Psoas muscle (tissue), 8 donors: ENCODE measurements at places on chromosomes 5 and 9. TPM values are rescaled to one million over a fixed set of nuclear protein-coding genes. Genes with fewer than 3 reads are reported as not detected.

PTGS1 gene
- polyA plus RNA-seq: 5.6 TPM

DNA sequence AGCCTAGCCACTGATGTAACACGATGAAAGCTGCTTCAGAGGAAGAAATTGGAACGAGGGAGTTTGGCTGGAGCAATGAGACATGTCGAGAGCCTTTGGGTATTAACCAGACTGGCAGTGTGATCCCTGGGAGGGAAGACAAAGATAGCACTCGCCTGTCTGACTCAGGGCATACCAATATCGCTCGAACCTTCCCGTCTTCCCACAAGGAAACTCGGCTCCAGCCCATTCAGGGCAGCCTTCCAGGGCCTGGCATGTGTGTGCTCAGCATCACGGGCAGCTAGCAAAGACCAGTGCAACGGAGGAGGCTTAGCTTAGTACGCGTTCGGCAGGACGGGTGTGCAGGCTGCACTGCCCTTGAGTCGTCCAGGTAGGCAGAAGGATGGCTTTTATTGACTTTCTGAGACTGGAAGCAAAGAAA, 356.9 kb upstream of the WWC1 start:
- DNase-seq: no peak

GRCh38 chr5:73337586-73338255, 110.9 kb downstream of the FOXD1 start:
- DNase-seq: no peak

GRCh38 chr5:173303878-173304590, 24.2 kb downstream of the STC2 start:
- DNase-seq: no peak

PCDHGA5 gene
- polyA plus RNA-seq: 0.38 TPM

DNA sequence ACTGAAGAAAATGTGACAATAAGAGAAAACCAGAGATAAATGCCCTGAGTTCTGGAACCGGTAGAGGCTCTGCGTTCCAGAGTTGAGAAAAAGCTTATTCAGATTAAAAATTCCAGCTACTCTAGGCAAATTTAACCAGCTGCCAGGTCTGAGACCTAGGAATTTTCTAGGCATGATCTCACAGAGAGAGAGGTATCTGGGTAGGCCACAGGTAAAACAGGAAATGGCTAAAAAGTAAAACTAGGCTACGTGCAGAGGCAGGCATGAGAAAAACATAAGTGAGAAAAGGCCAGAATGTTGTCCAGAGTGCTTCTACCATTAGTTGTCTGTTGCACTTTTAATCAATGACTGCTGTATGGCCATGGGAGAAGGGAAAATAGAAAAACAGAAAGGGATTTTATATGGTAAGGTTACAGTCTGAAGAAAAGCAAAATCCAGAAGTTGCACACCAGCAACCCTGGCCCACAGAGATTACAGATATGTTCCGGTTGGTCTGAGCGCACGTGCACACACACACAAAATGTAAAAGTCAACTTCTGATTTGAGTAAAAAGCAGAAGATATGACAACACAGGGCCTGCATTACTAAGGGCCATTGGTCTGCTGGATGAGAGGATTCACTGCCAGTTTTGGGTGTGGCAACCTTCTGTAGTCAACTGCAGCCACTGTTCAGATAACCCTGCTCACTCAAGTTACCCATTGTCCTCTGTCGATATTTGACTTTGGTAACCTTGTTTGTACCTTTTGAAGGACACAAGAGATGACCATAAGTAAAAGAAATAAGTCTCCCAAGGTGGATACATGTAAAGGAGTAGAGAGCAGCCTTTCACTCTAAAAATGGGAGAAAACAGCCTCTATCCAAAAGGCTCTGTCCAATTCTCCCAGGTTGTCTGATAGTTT, 266.0 kb downstream of the DTWD2 start:
- DNase-seq: no peak

DNA sequence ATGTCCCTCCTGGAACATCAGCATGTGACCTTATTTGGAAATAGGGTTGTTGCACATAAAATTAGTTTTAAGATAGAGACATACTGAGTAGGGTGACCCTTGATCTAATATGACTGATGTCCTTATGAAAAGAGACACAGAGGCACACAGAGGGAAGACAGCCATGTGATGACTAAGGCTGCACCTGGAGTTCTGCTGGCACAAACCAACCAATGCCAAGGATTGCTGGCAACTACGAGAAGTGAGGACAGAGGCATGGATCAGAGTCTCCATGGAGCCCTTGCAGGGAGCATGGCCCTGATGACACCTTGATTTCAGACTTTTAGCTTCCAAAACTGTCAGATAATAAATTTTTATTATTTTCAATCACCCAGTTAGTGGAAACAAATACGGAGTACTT, 101.9 kb downstream of the FBXL7 start:
- DNase-seq: no peak

DNA sequence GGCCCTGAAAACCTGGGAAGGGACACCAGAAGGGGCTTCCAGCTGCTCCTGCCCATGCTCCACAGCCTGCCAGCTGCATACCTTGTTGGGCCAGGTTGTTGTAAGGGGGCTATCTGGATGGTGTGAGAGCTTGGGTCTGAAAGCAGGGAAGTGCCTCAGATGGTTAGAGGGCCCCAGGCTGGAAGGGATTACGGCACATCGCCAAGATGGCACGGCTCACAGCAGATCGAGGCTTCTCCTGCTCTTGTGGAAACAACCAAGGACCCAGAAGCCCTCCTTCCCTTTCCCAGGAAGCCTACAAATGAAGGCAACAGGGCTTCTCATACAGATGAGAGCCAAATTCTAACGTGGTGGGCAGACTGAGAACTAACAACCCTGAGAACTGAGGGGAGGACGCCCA, 121.7 kb upstream of the ADCY2 start:
- no peak for DNase-seq

GABRA6 gene
- polyA plus RNA-seq: not detected
